ENCODE measurements at places on chromosomes 12 and 14.

DNA sequence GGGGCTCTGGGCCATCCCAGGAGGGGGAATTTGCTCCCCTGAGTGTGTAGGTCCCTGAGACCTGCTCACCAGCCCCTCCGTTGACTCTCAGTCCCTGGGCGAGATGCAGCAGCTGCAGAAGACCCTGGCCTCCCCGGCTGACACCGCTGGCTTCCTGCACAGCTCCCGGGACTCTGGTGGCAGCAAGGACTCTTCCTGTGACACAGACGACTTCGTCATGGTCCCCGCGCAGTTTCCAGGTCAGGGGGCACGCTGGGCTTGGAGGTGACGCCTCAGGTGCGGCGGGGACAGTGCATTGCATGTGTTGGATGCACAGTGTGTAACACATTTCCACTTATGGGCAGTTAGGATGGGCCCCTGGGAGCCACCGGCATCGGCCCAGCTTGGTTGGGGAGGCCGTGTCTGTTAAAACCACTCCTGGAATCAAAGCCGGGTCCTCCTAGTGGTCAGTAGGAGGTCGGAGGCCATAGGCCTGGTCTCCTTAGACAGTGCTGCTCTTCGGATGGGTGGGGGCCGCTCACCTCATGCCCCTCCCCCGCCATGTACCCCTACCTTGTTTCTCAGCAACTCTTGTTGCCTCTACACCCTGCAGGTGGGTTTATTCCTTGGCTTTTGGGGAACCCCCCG is 17.1 kb upstream of the PUS1 start:
- no peak for DNase-seq

GRCh38 chr14:100488057-100488456 is 99.2 kb downstream of the BEGAIN start:
- DNase-seq, result no peak

GRCh38 chr14:52299692-52300278 is 14.3 kb upstream of the PTGER2 start:
- no peak for DNase-seq

GRCh38 chr12:12885096-12885792 is 6.1 kb upstream of the GPRC5A start:
- no peak for DNase-seq

DNA sequence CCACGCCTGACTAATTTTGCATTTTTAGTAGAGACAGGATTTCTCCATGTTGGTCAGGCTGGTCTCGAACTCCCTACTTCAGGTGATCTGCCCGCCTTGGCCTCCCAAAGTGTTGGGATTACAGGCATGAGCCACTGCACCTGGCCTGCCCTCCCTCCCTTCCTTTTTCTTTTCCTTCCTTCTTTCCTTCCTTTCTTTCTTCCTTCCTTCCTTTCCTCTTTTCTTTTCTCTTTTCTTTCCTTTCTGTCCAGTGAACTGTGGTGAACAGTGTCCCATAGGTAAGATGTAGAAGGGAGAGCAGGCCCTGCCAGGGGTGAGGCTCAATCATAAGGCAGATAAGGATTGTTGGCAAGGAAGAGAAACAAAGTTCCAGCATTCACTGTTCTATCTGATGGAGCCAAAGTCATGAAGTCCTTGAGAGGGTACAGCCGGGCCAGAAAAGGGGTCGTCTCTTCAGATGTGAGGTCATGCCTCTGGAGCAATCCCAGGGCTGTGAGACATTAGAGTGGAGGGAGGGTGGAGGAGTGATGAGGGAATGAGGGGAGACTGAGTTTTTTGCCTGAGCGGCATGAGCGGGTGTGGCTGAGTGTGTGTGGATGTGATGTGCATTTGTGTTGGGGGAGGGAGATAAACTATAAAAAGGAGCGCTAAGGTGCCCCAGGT is 4.2 kb upstream of the MLF2 start:
- DNase-seq, result no peak

DNA sequence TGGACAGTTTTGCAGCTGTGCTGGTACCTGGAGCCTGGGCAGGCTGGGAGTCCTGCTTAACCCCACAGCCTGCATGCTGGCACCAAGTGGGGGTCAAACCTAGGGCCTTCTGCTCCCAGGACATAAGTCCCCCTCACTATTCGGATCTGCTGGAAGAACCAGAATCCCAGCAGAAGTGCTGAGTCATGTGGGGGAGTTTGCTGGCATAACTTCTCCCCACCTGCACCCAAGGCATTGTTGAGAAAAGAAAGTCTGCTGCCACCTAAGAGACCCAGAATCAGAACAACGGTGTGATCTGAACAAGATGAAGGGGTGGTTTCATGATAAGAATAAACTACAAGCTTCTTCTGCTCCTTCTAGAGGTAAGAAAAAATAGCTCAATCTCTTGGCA is 102.7 kb downstream of the RBM19 start:
- DNase-seq, result no peak

DNA sequence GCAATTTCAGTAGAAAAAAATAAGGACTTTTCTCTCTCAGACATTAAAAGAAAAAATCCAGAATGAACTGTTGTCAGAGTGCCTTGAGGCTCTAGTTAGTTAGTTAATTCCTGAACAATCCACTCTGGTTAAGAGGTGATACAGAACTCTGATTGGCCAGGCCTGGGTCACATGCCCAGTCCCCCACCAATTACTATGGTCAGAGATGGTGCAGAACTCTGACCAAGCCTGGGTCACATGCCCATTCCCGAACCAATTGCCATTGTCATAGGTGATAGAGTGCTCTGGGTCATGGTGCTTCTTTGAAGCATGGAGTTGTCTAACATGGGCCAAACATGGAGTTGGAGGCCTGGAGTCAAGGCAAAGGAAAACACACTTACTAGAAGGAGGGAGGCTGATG is 11.1 kb upstream of the MYO1H start:
- DNase-seq, result no peak

- no peak for DNase-seq
Observed at GRCh38 chr12:79326222-79326621, 364.5 kb downstream of the PAWR start.

DNA sequence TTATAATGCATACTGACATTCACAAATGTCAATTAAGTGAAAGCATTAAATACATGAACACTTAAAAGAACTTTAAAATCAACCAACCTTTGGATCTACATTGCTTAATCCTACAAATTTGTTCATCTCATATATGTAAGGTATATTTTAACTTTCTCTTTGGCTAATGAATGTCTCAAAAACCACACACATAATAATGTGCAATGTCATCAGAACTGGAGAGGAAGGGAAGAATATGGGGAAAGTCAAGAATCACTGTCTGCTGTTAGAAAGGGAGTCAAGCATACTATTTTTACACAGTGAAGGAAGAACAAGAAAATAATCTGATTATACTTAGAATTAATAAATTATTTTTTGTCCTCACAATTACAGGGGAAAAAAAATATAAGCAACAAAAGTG is 4.9 kb downstream of the GMFB start:
- no peak for DNase-seq

DNA sequence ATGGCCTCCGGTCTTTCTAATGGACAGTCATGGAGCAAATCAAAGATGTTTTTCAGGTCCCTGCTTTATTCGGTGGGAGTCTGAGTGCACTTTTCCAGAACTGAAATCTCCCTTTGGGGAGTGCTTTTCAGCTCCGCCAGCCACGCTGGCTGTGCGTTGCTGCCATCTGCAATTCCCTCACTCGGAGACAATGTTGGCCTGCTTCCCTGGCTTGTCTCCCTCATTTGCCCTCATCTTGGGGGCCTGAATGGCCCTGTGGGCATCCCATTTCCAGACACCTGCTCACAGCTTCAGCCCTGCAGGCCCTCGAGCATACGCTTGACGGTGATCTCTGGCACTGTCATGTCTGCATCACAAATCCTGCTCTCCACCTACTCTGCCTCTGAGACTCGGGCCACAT is 103.8 kb downstream of the CCDC92 start:
- DNase-seq, result no peak

DNA sequence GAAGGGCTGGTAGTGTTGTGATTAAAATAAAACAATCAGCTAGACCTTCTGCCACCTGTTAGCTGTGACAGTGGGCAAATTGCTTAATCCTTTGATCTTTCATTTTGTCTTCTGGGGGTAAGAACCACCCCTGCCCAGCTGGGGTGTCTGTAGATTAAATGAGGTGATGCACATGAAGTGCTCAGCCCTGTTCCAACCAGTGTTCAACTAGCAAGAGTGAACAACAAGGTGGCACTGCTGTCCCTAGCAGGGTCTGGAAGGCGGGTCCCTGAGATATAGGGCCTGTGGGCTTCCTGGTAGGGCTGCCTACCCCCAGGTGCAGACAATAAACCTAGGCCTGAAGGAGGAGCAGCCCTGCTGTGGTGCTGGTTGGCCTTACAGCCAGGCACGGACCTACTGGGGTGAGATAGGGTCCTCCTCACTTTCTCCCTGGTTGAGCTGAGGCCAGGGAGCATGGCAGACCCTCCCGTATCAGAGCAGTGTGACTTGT is 60.6 kb downstream of the ARL6IP4 start:
- no peak for DNase-seq

GRCh38 chr12:132649226-132649945 is 30.8 kb downstream of the P2RX2 start:
- no peak for DNase-seq

DNA sequence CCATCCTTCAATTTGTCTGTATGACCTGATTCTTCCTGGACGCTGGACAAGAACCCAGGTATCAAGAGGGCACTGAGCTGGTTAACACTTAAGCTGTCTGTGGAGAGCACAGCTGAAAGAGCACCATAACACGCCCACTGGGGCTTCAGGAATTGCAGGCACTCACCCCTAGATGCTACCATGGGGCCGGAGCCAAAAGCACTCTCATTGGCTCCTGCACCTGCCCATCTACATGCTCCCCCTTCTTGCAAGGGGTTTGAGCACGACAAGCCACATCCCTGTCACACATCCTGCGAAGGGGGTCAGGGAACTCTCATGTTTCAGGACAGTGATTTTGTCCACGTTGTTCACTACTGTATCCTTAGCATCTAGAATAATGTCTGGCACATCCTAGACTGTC is 35.1 kb upstream of the TBC1D15 start:
- no peak for DNase-seq

GRCh38 chr12:48045061-48045846 is 41.0 kb upstream of the COL2A1 start:
- no peak for DNase-seq

DNA sequence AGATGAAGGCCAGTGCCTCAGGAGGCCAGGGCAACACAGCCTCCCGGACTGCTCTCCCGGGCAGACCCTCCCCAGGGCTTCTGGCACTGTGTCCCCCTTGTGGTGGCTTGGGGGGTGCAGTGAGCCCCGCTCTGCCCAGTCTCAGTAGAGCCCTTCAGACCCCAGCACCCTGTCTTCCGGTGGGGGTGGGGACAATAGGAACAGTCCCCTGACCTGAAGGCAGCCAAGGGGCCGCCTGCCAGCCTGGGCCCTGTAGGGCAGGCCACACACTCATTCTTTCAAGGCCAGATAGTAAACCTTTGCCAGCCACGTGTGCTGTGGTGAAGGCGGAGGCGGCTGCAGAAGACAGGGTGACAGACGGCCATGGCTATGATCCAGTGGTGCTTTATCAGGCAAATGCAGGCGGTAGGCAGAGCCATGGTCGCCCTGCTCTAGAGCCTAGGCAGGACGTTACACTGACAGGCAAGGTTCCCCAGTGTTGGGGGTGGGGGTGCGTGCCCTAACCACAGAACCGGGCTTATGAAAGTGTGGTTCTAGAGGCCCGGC is 15.0 kb downstream of the ZFYVE21 start:
- DNase-seq, result no peak

- DNase-seq, result no peak
Observed at GRCh38 chr14:92341791-92342190, 18.8 kb downstream of the SLC24A4 start.

Measured in AG04449 (cell line).